Cerebellar nuclear complex (tissue), 1 donor: ENCODE measurements at places on chromosomes 6 and 20.

DNA sequence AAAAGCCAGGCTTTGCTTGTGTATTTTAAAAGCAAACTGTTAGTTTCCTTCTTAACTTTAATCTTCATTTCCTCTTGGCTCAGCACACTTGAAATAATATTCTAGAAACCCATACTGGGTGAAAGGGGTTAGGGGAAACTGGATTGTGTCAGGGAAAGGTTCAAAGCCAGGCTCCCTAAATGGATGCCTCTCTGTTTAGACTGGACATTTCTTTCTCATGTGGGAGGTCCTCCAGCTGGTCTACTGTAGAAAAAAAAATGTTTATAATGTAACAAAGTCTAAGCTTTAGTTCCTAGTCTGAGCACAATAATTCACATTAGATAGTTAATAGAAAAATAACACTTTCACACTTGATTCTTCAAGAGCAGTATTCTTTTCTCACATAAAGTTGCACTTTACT lies 89.0 kb upstream of the AKIRIN2 start:
- no peak for DNase-seq

- no peak for DNase-seq
These were observed 60.9 kb downstream of the BCAS4 start for GRCh38 chr20:50855498-50856474.

- no peak for DNase-seq
These were observed 9.4 kb downstream of the DCBLD1 start for GRCh38 chr6:117491916-117492315.

DNA sequence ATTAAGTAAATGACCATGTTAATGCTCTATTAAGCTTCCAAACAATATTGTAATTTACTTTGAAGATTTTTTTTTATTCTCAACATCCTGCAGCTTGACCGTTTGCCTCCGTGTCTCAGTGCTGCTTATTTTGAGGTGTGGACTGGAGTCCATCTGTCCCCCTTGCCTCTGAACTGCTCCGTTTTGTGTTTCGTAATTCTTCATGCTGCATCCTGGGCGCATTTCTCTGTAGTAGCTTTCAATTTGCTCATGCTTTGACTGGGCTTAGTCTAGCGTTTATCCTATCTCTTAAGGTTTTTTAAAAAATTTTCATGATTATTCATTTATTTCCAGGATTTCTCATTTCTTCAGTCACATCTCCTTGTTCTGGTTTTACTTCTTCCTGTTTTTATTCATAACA lies 37.8 kb downstream of the PTPN1 start:
- DNase-seq: no peak

DNA sequence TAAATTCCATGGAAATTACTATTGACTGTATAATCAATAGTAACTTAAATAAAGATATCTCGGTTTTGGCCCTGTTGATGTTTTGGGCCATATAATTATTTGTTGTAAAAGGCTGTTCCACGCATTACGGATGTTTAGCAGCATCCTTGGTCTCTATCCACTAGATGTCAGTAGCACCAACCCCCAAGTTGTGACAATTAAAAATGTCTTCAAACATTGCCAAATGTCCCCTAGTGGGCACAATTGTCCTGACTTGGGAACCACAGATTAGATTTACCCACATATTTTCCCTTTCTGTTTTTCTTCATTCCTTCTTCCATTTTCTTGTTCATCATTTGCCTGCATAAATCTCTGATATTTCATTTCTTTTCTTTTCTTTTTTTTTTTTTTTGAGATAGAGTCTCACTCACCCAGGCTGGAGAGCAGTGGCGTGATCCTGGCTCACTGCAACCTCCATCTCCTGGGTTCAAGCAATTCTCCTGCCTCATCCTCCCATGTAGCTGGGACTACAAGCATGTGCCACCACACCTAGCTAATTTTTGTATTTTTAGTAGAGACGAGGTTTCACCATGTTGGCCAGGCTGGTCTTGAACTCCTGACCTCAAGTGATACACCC lies 13.6 kb upstream of the WFDC8 start:
- no peak for DNase-seq

DNA sequence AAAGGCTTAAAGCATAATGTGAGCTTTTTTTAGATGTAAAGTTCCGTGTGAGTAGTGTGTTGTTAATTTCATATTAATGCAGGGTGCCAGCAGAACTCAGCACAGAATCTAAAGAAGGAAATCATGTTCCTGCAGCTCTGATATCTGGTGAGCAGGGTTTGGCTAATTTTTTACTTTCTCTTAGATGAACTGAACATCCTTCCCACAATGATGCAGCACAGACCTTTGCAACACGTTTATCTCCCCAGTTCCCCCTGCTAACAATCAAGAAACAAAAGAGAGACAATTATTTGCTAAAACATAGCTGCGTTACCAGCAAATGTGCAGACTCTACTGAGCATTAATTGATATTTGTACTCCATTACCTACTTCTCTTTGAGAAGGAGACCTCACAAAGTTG lies 39.1 kb upstream of the ATXN1 start:
- DNase-seq: no peak

GRCh38 chr6:25173951-25174474 lies 105.2 kb upstream of the CARMIL1 start:
- no peak for DNase-seq

GRCh38 chr20:32779500-32780211 lies 17.5 kb downstream of the DNMT3B start:
- DNase-seq: no peak

GRCh38 chr20:582204-582603 lies 27.9 kb downstream of the TCF15 start:
- no peak for DNase-seq

- no peak for DNase-seq
These were observed 26.1 kb downstream of the GFOD1 start for GRCh38 chr6:13461307-13461706.

DNA sequence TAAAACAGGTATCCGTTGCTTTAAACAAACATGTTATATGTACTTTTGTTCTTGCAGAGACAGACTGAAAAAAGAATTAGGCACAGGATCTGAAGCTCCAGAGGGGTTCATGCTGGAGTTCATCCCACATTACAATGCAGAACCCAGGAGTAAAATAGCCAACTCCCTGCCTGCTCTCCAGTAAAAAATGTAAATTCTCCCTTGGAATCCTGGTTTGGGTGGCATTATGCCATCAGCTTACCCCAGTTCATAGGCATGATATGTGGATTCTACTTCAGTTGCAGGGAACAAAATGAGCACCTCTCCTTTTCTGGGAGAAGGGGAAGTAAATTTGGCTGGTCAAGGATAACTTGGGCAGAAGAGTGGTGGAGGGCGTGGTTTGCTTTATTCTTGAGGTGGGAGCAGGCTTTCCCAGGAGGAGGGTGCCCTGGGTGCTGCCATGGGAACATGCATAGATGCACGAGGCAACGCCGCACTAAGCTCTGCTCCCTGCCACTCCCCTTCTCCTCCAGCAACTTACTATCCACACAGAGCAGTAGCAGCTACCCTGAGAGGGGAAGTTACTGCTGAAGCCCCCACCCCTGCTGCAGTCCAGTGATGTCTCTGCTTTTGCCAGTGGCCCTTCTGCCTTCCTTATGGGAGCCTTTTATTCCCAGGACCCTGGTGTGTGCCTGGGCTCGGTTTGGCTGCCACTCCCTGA lies 71.6 kb upstream of the GLP1R start:
- DNase-seq: no peak

- DNase-seq: no peak
These were observed 26.4 kb downstream of the GDAP1L1 start for GRCh38 chr20:44273231-44274215.

- no peak for DNase-seq
These were observed 60.3 kb downstream of the VTA1 start for GRCh38 chr6:142207265-142207877.

DNA sequence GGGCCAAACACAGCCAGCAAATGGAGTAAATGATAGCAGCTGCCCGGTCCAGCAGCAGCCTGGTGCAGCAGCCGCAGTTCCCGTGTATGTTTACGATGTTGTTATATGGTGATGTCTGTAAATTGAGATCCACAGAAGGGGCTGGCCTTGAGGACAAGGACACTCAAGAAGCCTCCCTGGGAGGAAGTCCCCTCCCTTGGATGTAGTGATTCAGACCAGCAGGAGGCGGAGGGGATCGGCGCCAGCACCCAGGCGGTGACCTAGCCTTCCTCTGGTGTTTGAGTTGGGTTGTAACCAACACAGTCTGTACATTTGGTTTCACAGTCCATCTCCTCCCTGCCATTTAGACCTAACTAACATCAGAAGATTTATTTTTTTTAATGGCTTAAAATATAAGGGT lies 187.8 kb downstream of the SYNDIG1 start:
- DNase-seq: no peak

DNA sequence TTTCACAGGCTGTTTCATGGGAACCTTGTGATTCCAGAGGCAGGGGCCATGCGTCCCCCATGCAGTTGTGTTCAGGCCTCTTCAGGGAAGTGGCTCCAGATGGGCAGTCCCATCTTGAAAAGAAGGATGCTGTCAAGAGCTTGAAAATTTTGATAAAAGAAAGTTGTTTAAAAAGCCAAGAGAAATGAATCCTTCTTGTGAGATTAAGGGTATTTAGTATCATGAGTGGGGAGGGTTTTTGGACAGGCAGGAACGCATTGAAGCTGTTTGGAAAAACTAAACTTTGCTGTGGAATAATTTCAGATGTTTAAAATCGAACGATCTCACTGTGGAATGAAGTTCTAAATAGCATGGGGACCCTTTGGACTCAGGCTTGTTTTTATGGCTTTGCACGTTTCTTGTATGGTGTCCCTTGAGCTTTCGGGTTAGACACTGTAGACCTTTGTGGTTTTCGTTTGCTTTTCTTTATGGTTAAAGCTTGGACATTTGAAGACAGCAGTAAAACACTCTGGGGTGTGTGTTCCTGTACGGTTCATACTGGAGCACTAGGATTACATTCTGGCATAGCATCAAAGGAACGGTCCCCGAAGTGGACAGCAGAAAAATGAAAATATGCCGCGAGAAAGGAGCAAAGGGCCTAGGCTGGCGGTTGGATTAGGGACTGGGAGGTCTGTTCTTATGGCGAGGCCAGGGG lies 18.2 kb downstream of the KIF25 start:
- no peak for DNase-seq

- DNase-seq: no peak
These were observed 114.0 kb upstream of the RIN2 start for GRCh38 chr20:19644085-19644484.

GRCh38 chr20:25178563-25179438 lies 16.7 kb upstream of the ENTPD6 start:
- peak; percentile 21 for DNase-seq

DNA sequence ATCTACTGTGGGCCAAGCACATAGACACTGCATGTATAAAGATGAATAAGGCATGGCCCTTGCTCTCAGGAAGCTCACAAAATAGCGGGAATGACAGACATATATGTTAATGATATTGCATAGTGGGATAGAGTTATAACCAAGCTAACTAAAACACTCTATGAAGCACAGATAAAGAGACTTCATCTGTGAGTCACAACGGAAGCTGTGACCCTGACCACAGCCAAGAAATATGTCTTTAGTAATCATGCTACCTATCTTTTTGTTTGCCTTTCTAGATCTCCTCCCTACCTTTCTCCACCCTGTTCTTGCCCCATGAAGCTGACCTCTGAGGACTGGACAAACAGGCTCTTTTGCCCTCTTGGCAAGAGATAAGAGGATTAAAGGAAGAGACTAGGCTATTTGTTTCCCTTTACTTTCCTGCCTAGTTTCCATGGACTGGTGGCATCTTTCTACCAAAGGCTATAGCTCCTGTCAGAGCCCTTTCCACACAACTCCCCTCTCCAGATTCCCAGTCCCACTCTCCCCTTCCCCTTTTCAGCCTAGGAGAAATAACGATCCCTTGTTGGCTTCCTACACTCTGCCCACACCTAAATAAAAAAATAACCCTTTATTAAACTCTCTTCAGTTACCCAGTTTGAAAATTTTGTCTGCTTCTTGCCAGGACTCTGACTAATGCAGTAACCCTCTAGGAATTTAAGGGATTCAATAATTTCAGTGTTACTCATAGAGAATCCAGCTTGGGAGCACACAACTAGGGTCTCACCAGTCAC lies 504.9 kb upstream of the MARCKS start:
- no peak for DNase-seq

DNA sequence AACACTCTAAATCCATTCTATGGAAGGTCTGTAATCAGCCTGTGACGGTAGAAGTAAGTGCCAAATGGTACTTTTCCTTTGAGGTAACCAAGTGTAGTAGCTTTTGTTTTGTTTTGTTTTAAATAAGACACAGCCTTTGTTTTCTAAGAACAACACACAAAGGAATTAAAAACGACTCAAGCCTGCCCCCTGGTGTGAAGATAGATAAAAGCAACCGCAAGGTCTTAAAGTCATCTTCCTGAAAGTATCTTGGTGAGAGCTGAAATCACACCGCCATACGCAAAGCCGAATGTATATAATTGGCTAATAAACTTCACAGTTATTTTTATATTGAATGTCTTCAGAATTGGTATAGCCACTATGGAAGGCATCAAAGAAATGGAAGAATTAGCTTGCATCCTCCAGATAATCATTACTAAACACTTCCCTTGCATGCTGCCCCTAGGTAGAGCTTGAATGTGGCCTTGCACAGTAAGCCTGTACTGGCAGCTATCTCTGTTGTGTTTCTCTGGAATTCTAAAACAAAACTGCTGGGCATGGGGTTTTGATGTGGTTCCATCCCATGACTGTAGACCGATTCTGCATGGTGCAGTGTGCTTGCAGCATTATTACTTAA lies 95.6 kb downstream of the LAMP5 start:
- peak; percentile 48 for DNase-seq

GRCh38 chr20:61575151-61575937 lies 323.3 kb downstream of the CDH4 start:
- no peak for DNase-seq

GRCh38 chr6:40721271-40721952 lies 134.2 kb upstream of the LRFN2 start:
- DNase-seq: no peak

GRCh38 chr6:158220786-158221442 lies 52.8 kb downstream of the GTF2H5 start:
- peak; percentile 75 for DNase-seq

DNA sequence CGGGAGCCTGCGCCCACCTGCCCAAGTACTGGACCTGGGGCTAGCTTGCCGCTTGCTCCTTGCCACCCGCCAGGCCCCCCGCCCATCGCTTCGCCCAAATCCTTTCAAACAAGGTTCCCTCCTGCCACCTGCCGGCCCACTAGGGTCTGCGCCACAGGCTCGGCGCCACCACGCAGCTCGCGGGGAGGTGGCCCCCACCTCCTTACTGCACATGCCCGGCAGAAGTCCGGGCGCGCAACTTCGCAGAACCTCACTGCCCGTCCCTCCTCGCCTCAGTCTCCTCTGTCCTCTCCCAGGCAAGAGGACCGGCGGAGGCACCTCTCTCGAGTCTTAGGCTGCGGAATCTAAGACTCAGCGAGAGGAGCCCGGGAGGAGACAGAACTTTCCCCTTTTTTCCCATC lies 11.2 kb downstream of the GNAS-AS1 start:
- DNase-seq: no peak

DNA sequence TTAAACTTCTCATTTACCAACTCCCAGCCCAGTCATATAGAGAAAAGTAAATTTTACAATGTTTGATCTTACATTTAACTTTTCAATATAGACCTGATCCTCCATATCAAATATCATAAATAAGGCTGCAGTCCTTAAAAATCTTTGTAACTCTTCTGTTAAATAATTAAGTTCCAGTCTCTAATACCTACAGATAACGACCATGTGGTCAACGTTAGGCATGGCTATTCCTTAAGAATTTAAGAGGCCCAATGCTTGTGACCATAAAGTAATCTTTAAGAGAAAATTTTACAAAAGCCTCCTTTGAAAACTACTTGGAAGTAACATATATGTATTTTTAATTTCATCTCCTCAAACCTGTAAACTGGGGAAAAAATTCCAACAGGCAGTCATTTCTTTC lies 1.6 kb downstream of the FBXO5 start:
- no peak for DNase-seq
